ENCODE measurements at places on chromosomes 12 and 14.

- no peak for DNase-seq
Measured at GRCh38 chr14:35215110-35215813, 76.9 kb upstream of the PSMA6 start.

- DNase-seq: no peak
Measured at GRCh38 chr14:69346710-69347109, 51.4 kb downstream of the ERH start.

GRCh38 chr14:77923131-77923936, 123.4 kb downstream of the ADCK1 start:
- no peak for DNase-seq

DNA sequence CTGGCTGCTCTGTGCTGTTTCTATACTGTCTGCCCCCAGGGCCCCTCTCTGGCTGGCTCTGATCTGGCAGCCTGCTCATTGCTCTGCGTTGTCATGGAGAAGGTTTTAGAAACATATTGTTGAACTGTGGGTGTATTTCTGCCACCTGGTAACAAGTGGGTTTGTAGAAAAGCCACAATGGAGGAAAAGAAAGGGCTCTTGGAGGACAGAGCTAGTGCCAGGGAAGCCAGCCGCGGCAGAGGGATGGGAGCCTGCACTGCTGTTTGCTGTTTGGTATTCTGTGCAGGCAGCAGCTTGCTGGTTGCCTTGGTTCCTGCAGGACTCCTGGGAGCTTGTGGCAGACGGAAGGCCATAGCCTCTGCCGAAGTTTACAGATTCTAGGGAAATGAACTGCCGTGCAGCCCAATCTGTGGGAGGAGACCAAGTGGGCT, 15.1 kb downstream of the CCDC177 start:
- no peak for DNase-seq

- no peak for DNase-seq
Measured at GRCh38 chr14:104871656-104872468, 6.8 kb downstream of the CEP170B start.

GRCh38 chr12:88432531-88433490, 147.5 kb downstream of the KITLG start:
- no peak for DNase-seq

DNA sequence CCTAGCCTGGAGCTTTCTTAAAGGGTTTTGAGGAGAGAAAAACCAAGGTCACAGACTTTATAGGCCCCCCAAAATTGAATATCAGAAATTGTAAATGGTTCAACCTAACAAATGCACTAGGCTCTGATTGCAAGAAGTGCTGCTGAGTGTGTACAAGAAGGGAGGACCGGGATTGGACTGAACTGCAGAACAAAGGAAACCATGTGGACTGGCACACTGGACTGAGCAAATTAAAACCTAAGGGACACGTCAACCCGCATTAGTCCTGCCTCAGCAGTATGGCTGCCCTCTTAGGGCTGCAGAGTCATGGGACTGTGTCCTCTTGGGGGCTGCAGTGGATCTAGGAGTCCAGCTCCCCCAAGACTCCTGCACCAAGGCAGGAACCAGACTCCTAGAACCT, 842 bp upstream of the CISTR start:
- DNase-seq: no peak
